ENCODE measurements at places on chromosomes 1 and 21.
A peak's percentile ranks its signal among the peaks of the same experiment; 100 is the strongest.

GRCh38 chr1:145908653-145909052 lies 1.2 kb downstream of the ITGA10 start:
- DNase-seq, result no peak

DNA sequence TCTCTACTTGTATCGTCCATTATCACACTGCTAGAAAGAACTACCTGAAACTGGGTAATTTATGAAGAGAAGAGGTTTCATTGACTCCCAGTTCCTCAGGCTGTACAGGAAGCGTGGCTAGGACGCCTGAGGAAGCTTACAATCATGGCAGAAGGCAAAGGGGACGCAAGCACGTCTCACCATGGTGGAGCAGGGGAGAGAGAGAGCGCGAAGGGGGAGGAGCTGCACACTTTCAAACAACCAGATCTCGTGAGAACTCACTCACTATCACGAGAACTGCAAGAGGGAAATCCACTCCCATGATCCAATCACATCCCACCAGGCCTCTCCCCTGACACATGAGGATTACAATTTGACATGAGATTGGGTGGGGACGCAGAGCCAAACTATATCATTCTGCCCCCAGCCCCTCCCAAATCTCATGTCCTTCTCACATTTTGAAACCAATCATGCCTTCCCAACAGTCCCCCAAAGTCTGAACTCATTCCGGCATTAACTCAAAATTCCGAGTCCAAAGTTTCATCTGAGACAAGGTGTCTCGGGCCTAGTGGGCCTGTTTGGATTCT lies 8.0 kb downstream of the MMEL1 start:
- no peak for DNase-seq

DNA sequence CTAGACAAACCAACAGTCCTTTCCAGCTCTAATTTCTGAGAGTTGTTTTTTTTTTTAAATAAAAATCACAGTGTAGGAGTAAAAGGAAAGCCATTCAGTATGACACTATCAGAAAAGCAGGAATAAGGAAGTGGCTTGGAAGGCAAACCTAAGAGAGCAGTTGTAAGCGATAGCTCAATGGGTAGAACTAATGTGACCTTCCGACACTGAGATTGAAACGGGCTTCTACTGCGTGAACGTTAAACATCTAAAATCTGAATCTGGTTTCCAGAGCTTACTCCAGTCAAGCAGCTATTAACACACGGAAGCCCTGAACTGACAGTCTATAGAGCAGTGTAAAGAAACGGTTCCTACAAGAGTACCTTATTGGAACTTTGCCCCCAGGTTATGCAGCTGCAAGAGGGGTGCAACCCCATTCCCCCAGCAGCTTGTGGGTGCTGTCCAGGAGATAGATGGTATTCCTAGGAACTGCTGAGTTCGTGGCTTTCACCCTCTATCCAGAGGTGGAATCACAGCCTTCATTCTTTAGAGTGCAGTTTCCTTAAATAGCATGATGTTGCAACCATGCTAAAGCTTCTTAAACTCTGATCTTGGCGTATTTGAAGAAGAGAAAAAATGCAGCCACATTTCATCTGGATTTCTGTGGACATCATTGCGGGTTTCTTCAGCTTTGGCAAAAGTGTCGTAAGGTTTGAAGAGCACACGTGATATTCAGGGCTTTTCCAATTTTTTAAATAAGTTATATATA lies 3.3 kb upstream of the IRF2BP2 start:
- peak; percentile 60 for DNase-seq

- no peak for DNase-seq
These were observed 39.7 kb downstream of the BACE2 start for GRCh38 chr21:41207401-41208375.

DNA sequence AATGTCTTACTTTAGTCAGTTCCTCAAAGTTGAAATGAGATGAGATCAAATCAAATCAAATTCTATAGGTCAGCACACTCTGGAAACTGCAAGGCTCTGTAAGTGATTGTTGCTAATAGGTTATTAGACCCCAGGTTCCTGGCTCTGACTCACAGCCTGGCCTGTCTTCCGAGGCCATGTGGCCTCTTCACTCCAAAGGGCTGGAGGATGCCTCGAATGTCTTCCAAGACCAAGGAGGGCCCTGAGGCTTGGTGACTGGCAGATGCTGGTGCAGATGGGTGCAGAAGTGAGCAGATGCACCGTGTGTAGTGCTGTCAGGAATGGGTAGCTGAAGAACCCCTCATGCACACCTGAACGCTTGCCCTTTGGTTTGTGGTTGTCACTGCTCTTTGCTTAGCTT lies 113.4 kb downstream of the MAB21L3 start:
- no peak for DNase-seq

DNA sequence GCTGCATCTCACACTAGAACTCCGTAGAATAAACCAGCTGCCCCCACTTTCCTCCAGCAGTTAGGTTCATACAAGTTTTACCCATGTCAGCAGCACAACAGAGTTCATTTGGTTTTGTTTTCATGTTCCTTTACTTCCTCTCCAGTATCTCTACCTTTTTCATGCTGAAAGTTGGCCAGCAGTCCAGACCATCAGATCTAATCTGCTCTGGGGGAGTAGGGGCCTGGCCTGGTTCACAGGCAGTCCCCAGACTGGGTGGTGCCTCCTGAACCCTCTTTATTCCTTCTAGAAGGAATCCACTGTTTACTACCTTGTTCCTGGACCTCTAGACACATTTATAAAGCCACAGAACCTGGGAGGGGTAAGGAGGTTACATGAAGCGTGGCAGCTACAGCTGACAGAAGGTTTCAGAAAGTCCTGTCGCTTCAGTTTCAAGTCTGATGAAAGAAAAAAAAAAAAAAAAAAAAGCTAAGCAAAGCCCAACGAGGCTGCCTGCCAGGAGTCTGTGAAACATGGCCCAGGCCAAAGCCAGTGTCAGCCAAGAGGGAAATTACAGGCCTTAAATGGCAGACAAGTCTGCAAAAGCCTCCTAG lies 184.6 kb upstream of the JUN start:
- no peak for DNase-seq

GRCh38 chr1:116321766-116322175 lies 51.3 kb upstream of the ATP1A1 start:
- no peak for DNase-seq

GRCh38 chr1:65393347-65393746 lies 27.1 kb upstream of the LEPR start:
- DNase-seq, result no peak

DNA sequence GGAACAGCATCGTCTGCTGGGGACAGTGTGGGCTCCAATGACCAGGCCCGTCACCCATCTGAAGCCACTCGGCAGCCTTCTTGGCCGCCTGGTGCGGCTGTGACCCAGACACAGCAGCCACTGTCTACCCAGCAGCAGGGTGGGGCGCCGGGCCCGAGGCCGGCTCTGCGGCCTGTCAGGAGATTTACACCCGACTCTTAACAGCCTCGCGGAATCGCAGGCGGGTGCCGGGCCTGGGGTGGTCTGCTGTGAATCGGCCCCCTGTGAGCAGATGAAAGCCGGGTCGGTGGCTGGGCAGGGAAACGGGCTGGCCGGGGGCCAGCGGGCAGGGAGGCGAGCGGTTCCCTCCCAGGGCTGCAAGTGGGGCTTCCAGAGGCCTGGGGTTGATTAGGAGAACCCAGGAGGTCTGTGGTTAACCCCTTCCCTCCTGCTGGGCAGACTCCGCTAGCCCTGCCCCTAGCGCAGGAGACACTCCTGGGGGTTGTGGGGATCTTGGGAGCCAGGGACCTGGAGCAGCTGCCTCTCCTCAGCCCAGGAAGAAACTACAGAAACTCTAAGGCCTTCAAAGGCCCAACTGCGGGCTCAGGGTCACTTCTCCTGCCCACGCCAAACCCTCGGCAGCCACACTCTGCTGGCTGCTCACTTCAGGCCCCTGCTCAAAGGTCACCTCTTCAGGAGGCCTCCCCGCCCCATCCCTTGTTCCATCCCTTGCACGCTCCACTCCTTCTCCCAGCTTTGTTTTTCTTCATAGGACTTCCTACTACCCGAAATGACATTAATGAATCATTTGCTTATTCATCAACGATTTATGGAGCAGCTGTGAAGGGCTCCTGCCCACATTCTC lies 15.6 kb downstream of the RUNX3 start:
- DNase-seq, result no peak

Measured in amniotic stem cell (primary cell).